ENCODE measurements at places on chromosomes 6 and 20. TPM values are rescaled to one million over a fixed set of nuclear protein-coding genes. Genes with fewer than 3 reads are reported as not detected.

Gene TPBG
- not detected for total RNA-seq

Gene NOX3
- not detected for total RNA-seq

Gene GPX5
- not detected for total RNA-seq

Gene HDGFL1
- total RNA-seq = not detected

Gene BPI
- total RNA-seq = not detected

Gene WFDC10B
- not detected for total RNA-seq

Gene TRERF1
- 6.5 TPM for total RNA-seq

DNA sequence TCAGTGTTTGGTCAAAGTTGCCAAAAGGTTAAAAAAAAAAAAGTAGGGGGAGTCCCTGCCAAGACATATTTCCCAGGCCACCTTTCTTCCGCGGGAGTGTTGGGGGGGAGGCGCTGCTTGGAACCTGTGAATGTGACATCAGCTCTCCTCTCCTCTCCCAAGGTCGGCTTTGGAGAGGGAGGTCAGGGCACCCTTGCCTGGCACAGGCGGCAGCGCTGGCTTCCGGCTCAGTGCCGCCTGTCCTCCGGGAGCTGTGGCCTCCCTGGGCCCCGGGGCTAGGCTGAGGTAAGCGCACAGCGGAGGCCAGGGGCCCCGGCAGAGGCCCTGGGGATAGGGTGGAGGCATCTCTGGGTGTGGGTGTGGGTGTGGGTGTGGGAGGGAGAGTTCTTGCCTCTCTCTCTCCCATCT is 1.9 kb upstream of the EDN1 start:
- no peak overlapping the region for H3K4me3 ChIP-seq
- DNase-seq = no peak
- H3K36me3 ChIP-seq = no peaks in the 10 kb centered on the region
- peaks cover 38% of the 10 kb centered on the region for H3K27me3 ChIP-seq

DNA sequence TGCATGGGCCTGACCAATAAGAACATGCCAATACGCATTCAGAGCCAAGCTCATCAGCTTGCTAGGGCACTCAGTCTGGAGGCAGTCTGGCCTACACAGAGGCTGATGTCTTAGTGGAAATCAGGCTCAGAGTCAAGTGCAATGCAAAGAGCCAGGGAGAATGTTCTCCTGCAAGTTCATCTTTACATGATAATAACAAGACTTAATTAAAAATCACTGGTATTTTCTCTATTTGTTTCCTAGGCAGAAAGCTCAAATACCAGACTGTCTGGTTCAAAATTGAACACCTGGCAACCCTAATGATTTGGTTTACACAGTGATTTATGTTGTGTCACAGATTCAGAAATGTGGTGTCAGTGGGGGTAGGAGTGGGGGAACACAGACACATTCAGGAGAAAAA is 689.3 kb upstream of the FLRT3 start:
- H3K27me3 ChIP-seq = no peaks in the 10 kb centered on the region
- H3K36me3 ChIP-seq = no peaks in the 10 kb centered on the region
- no peaks in the 10 kb centered on the region for H3K4me1 ChIP-seq
- no peak overlapping the region for H3K27ac ChIP-seq
- no peak overlapping the region for H3K4me3 ChIP-seq

DNA sequence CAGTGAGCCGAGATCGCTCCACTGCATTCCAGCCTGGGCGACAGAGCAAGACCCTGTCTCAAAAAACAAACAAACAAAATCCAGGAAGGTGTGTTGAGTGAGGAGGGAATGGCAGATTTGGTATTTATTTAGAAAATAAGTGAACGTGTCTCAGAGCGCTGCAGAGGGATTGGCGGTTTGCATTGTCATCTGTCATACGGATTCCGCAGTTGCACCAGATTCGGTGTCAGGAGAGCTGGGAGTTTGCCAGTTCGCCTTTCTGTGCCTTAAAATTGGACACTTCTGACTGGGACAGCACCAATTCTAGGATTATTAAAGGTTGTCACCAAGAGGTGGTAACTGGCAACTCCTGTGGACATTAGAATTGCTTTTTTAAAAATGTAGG is 912 bp downstream of the SNRNP48 start:
- DNase-seq = no peak
- peak overlapping the region; percentile 87 for H3K27ac ChIP-seq
- H3K4me1 ChIP-seq = peaks cover 28% of the 10 kb centered on the region
- H3K4me3 ChIP-seq = peak overlapping the region; percentile 91
- peaks cover 19% of the 10 kb centered on the region for H3K36me3 ChIP-seq

GRCh38 chr6:81834141-81834681 is 81.7 kb upstream of the TENT5A start:
- H3K27me3 ChIP-seq = peaks cover 3% of the 10 kb centered on the region
- no peaks in the 10 kb centered on the region for H3K36me3 ChIP-seq
- no peak overlapping the region for H3K27ac ChIP-seq

DNA sequence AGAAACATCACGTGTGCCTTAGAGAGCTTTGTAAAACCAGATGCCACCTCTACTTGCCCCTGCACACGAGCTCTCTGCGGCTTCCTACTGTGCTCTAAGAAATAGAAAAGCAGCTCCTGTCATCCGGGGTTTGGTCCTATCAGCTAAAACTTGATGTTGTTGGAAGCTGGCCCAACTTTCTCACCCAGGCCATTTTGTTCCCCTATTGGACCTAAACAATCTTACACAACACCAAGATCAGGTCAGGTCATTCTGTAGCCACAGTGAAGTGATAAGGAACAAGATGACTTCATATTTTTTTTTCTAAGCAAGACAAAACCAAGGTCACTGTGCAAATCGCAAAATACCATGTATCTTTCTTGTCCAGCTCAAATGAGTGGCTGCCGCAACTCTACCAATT is 486.0 kb downstream of the PTPRT start:
- no peaks in the 10 kb centered on the region for H3K4me1 ChIP-seq
- no peaks in the 10 kb centered on the region for H3K27me3 ChIP-seq
- H3K4me3 ChIP-seq = no peak overlapping the region
- no peaks in the 10 kb centered on the region for H3K36me3 ChIP-seq

DNA sequence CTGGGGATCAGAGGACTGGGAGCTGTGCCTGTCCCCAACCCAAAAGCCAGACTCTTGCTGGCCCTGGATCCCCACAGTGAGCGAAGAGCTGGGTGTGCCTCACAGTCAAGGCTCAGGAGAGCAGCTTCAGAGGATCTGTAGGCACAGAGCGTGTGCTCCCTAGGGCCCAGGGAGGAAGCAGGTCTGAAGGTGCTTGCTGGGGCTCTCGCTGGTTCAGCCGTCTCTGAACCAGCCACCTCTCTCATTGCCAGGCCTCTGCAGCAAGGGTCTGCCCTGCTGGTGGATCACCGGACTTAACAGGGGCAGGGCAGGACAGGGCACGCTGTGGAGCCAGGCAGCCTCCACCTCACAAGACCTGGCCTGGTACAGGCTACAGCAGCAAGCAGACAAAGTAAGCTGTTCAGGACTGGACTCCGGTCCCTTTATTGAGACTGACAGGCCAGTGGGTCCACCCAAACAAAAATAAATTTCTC is 13.8 kb downstream of the PCIF1 start:
- peak overlapping the region; percentile 63 for H3K27ac ChIP-seq
- peaks cover 6% of the 10 kb centered on the region for H3K36me3 ChIP-seq
- no peaks in the 10 kb centered on the region for H3K27me3 ChIP-seq
- DNase-seq = no peak

DNA sequence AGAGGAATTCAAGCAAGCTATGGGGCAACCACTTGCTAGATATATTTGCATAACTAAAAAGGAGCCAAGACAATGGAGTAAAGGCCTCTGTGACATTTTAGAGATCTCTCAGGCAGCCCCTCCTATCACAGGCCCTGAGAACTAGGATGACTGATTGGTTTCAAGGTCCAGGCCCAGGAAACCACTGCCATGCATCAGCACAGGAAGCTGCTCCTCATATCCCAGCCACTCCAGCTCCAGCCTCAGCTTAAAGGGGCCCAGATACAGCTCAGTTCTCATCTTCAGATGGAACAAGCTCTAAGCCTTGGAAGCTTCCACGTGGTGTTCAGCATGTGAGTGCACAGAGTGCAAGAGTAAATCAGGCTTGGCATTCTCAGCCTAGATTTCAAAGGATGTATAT is 21.1 kb upstream of the THBS2 start:
- H3K27ac ChIP-seq = no peak overlapping the region
- H3K4me3 ChIP-seq = no peak overlapping the region
- no peaks in the 10 kb centered on the region for H3K36me3 ChIP-seq
- no peak for DNase-seq
- H3K27me3 ChIP-seq = no peaks in the 10 kb centered on the region

GRCh38 chr6:149965194-149966020 is 1.7 kb downstream of the ULBP1 start:
- H3K36me3 ChIP-seq = peaks cover 12% of the 10 kb centered on the region
- peaks cover 97% of the 10 kb centered on the region for H3K27me3 ChIP-seq
- H3K27ac ChIP-seq = peak overlapping the region; percentile 74
- DNase-seq = peak; percentile 32
- peaks cover 21% of the 10 kb centered on the region for H3K4me1 ChIP-seq

- H3K36me3 ChIP-seq = no peaks in the 10 kb centered on the region
- H3K27me3 ChIP-seq = no peaks in the 10 kb centered on the region
- H3K27ac ChIP-seq = peak overlapping the region; percentile 45
- H3K4me3 ChIP-seq = no peak overlapping the region
Measured at GRCh38 chr20:5190444-5190843, 63.6 kb downstream of the CDS2 start.

- H3K27me3 ChIP-seq = peaks cover 15% of the 10 kb centered on the region
- H3K36me3 ChIP-seq = no peaks in the 10 kb centered on the region
- H3K4me1 ChIP-seq = no peaks in the 10 kb centered on the region
- H3K27ac ChIP-seq = no peak overlapping the region
Measured at GRCh38 chr20:47778398-47779354, 6.6 kb downstream of the SULF2 start.

DNA sequence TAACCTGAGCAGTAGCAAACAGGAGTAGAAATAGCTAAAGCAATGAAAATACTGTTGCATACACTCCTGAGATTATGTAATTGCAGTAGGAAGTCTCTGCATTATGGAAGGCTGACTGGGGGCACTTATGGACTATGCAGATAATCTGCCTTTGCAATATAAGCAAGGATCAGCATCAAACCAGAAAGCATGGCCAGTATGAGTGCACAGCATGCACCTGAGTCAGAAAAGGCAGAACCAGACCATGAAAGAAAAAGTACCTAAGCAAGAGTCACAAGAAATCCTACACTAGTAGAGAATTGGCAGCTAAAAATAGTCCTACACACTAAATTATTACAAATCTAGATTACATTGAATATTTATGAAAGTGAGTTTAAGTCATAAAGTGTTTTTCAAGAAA is 164.3 kb downstream of the KIF6 start:
- no peaks in the 10 kb centered on the region for H3K4me1 ChIP-seq
- H3K36me3 ChIP-seq = no peaks in the 10 kb centered on the region
- no peak for DNase-seq
- no peak overlapping the region for H3K4me3 ChIP-seq
- no peak overlapping the region for H3K27ac ChIP-seq

DNA sequence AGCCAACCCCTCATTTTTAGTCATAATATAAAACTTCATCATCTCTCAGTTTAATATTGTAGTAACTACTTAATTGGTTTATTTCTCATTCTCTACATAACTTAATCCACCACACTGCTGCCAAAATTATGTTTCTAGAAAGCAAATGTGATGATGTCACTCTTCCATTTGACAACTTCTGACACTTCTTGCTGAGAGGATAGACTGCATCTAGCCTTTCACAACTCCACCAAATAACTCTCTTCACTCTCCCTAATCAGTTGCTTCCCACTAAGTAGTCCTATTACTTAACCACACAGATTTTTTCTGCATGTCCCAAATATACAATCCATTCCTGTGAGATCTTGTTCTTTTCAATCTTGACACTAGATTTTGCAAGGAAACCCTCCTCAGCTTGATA is 951.3 kb downstream of the EPHA7 start:
- H3K4me3 ChIP-seq = no peak overlapping the region
- no peaks in the 10 kb centered on the region for H3K27me3 ChIP-seq
- DNase-seq = no peak
- no peaks in the 10 kb centered on the region for H3K36me3 ChIP-seq

DNA sequence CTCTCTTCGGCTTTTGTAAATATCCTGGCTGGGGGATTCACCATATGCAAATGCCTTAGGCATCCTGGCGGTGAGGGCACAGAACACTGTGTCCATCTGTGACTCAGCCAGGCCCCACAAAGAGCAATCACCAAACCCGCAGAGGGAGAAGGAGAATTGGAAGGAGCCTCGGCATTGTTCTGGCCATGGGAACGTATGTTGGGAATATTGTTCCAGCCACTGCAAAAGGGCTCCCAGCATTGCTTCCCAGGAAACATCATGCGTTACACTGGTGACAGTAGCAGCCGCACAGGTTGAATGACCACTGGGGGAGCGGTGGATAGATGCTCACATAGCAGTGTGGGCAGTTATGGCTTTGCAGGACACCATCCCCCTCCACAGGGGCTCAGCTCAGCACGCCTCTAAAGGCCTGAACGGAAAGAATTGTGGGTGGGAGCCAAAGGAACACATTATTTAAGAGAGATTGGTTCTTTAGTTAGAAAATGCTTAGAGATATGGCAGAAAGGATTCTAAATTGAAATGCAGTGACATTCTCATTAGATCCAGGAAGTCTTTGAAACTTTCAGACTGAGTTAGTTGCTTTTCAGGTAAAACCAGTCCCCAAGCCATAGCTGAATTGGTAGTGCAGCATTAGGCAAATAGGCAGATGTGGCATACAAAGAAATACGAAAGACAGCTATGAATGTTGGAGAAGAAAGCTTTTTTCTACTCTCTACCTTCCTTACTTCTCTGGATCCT is 104.3 kb downstream of the RNF144B start:
- H3K27ac ChIP-seq = no peak overlapping the region
- H3K36me3 ChIP-seq = peaks cover under 1% of the 10 kb centered on the region
- H3K4me1 ChIP-seq = peaks cover 5% of the 10 kb centered on the region
- no peak overlapping the region for H3K4me3 ChIP-seq

GRCh38 chr6:127266892-127267645 is 405 bp downstream of the RNF146 start:
- H3K36me3 ChIP-seq = peaks cover 9% of the 10 kb centered on the region
- H3K27me3 ChIP-seq = no peaks in the 10 kb centered on the region
- peak; percentile 69 for DNase-seq
- peak overlapping the region; percentile 97 for H3K4me3 ChIP-seq

- H3K4me3 ChIP-seq = no peak overlapping the region
- no peak for DNase-seq
- H3K27me3 ChIP-seq = no peaks in the 10 kb centered on the region
- no peak overlapping the region for H3K27ac ChIP-seq
- peaks cover 4% of the 10 kb centered on the region for H3K36me3 ChIP-seq
Measured at GRCh38 chr6:134199848-134200606, 117.9 kb downstream of the SGK1 start.

GRCh38 chr6:139380168-139380567 is 5.7 kb upstream of the CITED2 start:
- DNase-seq = no peak
- H3K27me3 ChIP-seq = no peaks in the 10 kb centered on the region
- no peak overlapping the region for H3K4me3 ChIP-seq
- no peak overlapping the region for H3K27ac ChIP-seq
- no peaks in the 10 kb centered on the region for H3K36me3 ChIP-seq
